ENCODE measurements at places on chromosomes 1 and 21.

GRCh38 chr1:150178548-150178947 lies 28.8 kb downstream of the PLEKHO1 start:
- DNase-seq, result no peak

- DNase-seq, result peak; percentile 66
Measured at GRCh38 chr1:67372136-67372535, 58.1 kb downstream of the SERBP1 start.

DNA sequence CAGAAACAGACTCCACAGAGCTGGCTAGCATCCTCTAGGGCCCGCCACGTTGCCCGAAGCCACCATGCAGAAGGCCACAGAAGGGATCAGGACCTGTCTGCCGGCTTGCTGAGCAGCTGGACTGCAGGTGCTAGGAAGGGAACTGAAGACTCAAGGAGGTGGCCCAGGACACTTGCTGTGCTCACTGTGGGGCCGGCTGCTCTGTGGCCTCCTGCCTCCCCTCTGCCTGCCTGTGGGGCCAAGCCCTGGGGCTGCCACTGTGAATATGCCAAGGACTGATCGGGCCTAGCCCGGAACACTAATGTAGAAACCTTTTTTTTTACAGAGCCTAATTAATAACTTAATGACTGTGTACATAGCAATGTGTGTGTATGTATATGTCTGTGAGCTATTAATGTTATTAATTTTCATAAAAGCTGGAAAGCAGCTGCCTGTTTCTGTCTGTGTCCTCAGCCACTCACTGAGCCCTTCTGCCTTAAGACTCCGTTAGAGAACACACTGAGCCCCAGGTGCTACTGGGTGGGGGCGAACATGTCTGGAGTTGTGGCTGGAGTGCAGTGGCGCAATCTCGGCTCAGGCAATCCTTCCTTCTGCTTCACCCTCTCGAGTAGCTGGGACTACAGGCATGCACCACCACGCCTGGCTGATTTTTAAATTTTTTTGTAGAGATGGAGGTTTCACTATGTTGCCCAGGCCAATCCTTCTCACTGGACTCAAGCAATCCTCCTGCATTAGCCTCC lies 14.8 kb downstream of the MFSD2A start:
- DNase-seq, result no peak

- no peak for DNase-seq
Measured at GRCh38 chr1:210655511-210655910, 326.8 kb downstream of the HHAT start.

- no peak for DNase-seq
Measured at GRCh38 chr1:227785094-227785804, 30.2 kb upstream of the PRSS38 start.

DNA sequence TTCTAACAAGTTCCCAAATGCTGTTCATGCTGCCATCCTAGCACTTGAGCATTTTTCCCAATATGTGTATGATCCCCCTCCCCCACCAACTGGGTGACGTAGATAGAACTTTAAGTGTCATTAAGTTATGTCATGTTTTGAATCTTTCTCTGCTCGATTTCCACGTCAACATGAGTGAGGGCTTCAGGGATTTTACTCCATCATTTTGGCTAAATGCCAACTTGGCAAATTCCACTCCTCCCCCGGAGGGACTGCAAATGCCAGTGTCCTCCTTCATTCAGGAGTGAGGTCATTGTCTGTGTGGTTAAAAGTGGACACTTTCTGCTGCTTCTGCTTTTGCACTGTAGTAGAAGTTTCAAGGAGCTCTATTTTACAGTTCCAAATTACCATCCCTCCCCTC lies 201.7 kb downstream of the FGGY start:
- peak; percentile 26 for DNase-seq

GRCh38 chr1:189662190-189662589 lies 815.5 kb downstream of the BRINP3 start:
- peak; percentile 8 for DNase-seq

DNA sequence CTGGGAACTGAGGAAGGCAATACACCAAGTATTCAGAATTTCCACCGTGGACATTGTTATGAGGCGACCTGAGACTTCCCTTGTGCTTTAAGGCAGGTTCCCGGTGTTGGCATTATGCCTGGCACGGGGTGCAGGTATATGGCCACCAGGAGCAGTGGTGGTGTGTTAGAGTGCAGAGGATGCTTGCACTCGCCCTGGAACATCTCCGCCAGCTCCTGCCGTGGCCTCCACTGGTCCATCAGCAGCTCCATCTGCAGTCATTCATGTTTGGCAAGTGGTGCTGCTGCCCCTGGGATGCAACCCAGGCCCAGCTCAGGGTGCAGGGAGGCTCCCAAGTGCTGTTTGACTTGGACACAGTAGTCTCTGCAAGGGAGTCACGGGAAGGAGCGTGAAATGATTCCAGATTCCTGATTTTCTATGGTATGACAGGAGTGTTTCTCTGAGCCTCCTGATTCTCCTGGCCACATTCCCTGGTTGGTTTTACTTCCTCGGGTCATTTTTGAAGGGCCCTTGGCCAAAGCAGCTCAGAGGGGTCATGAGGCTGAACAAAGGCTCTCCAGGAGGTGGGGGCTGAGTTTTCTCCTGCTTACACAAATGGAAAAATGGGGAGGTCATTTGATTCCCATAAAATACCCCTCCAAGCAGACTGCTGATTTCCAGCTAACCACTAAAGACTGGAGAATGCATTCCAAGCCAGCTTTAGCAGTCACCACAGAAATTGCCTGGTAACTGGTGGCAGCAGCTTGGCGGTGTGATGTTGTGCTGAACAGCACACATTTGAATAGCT lies 60.4 kb upstream of the PSEN2 start:
- DNase-seq, result peak; percentile 14

GRCh38 chr1:153880962-153881361 lies 41.8 kb downstream of the GATAD2B start:
- DNase-seq, result peak; percentile 96

GRCh38 chr1:43229826-43230780 lies 39.7 kb upstream of the TMEM125 start:
- DNase-seq, result no peak

All from iris pigment epithelial cell (primary cell).